T-helper 2 cell treated with Interferon-gamma antibody and Interleukin-4, amounts not matched to agents 5 μg/mL and 100 μg/mL, for 36 hours (primary cell): ENCODE measurements at places on chromosomes 5 and 9.

DNA sequence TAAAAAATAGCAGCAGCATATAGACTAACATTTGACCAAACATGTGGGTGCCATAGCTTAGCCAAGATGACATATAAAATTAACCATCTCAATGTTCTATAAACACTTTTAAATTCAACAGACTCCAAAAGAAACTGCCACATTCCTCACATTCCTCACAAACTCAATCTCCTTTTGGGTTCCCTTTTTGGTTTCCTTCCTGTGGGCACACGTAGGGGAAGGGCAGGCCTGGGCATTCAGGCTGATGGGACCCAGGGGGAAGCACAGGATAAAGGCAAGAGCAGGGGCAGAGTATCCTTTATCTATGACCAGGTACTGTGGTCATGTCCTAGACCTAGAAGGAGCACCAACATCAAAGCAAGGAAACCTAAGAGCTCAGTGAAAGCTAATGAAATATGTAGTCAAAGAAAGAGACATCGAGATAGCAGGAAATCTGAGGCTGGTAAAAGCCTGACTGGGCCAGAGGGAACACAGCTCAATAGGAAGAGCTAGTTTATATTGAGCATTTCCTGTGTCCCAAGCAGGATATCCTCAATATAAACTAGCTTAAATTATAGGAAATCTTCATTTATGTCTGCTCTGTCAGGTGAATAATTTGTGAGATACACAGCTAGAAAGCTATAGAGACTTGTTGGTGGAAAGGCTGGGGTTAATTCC is 13.6 kb upstream of the ERAP1 start:
- no peak overlapping the region for H3K27ac ChIP-seq
- peaks cover under 1% of the 10 kb centered on the region for H3K27me3 ChIP-seq
- no peak overlapping the region for H3K4me3 ChIP-seq
- DNase-seq: no peak

- no peak overlapping the region for H3K27ac ChIP-seq
- H3K27me3 ChIP-seq: no peaks in the 10 kb centered on the region
- H3K4me3 ChIP-seq: no peak overlapping the region
- no peak for DNase-seq
- H3K36me3 ChIP-seq: no peaks in the 10 kb centered on the region
Observed at GRCh38 chr9:10232352-10232930, 380.4 kb downstream of the PTPRD start.

GRCh38 chr9:135993765-135994500 is 32.8 kb upstream of the UBAC1 start:
- no peak overlapping the region for H3K27ac ChIP-seq
- DNase-seq: no peak
- peaks cover 3% of the 10 kb centered on the region for H3K27me3 ChIP-seq
- H3K4me3 ChIP-seq: no peak overlapping the region
- H3K4me1 ChIP-seq: no peaks in the 10 kb centered on the region

DNA sequence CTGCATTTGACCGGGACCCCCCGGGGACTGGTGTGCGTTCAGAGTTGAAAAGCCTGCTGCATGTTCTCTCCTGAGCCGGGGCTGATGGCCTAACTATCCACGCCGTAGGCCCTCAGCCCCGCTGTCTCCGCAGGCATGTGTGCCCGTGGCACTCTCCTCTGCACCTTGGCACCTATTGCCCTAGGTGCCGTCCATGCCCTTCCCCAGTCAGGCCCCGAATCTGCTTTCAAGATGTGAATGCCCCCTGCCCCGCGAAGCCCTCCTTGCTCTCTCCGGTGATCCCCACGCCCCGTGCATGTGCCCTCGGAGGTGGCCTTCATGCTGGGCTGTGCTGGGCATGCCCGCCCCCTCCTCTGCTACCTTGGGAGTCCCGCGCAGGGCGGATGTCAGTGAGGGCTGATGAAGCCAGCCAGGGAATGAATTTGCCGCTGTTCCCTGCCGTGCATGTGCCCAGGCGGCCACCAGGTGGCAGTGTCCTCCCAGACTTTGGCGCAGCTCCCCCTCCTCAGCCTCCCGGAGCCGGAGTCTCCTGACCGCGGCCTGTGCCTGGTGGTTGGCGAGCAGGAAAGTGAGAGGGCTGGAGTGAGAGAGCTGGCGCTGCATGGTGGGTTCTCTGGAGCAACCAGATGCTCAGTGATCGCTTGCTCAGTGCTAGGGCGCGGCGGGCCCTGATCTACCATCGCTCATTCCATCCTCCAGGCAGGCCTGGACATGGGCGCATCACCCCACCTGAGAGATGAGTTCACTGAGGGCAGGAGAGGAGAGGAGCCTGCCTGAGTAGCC is 112.9 kb upstream of the LMX1B start:
- peaks cover 21% of the 10 kb centered on the region for H3K27me3 ChIP-seq
- DNase-seq: peak; percentile 54
- H3K4me3 ChIP-seq: no peak overlapping the region

DNA sequence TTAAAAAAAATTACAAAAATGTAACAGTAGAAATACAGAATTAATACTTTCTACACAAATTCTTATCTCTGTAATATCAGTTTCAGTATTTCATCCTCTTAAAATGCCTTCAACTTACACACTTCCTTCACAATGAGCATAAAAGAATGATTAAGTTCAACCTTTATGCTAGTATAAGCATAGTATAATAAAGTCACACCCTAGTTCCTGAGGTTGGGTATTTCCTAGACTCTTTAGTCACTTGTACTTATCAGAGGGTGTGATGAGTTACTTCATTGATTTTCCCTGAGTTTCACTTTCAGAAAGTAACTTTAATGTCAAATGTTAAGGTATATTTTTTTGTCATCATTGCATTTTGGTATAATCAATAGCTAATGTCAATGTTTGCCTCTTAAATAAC is 302.4 kb downstream of the PDE4D start:
- H3K4me3 ChIP-seq: no peak overlapping the region
- H3K27me3 ChIP-seq: peaks cover 31% of the 10 kb centered on the region
- H3K36me3 ChIP-seq: no peaks in the 10 kb centered on the region
- H3K4me1 ChIP-seq: peaks cover 5% of the 10 kb centered on the region
- no peak overlapping the region for H3K27ac ChIP-seq
- no peak for DNase-seq

GRCh38 chr9:73213300-73213699 is 61.6 kb downstream of the ANXA1 start:
- H3K4me3 ChIP-seq: no peak overlapping the region
- H3K4me1 ChIP-seq: peaks cover 5% of the 10 kb centered on the region

DNA sequence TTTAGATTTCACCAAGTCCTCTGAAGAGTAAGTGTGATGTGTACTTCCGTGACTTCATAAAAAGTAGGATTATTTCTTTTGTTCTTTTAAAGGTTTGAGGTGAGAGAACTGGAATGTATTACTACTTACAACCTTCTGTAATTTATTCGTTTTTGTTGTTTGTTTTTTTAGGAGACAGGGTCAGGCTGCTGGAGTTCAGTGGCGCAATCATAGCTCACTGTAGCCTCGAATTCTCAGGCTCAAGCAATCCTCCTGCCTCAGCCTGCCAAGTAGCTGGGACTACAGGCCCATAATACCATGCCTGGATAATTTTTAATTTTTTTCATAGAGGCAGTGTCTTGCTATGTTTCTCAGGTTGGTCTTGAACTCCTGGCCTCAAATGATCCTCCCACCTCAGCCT is 68.3 kb upstream of the RETREG1 start:
- no peak overlapping the region for H3K4me3 ChIP-seq
- no peaks in the 10 kb centered on the region for H3K4me1 ChIP-seq
- H3K36me3 ChIP-seq: no peaks in the 10 kb centered on the region
- peaks cover 5% of the 10 kb centered on the region for H3K27me3 ChIP-seq
